ENCODE measurements at places on chromosomes 3 and 15.

GRCh38 chr15:89998141-89998661 lies 2.9 kb upstream of the ZNF710 start:
- no peak for DNase-seq

GRCh38 chr3:193885832-193886231 lies 250.1 kb upstream of the HES1 start:
- no peak for DNase-seq

DNA sequence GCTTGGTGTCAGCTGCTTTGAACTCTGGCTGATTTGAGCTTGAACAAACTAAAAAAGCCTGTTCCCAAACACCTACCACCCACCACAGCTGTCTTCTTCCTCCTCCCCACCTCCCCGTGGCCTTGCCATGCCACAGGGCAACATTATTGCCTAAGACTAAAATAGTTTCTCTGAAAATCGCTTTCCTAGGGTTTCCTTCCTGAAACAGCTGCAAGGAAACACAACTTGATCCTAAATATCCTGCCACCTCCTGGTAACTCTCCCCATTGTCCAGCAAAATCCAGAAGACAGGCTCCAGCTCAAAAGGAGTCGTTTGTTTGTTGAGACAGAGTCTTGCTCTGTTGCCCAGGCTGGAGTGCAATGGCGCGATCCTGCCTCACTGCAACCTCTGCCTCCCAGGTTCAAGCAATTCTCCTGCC lies 193.9 kb upstream of the TPM1 start:
- DNase-seq = no peak

GRCh38 chr15:88542342-88542733 lies 4.1 kb downstream of the DET1 start:
- DNase-seq = no peak

DNA sequence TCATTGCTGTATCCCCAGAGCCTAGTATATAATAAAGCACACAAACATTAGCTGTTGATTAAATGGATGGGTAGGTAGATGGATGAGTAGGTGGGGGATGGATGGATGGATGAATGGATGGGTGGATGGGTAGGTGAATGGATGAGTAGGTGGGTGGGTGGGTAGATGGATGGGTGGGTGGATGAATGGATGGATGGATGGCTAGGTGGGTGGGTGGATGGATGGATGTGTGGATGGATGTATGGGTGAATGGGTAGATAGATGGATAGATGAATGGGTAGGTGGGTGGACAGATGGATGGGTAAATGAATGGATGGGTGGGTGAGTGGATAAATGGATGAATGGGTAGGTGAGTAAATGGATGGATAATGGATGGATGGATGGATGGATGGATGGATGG lies 30.2 kb upstream of the NSMCE3 start:
- DNase-seq = no peak

DNA sequence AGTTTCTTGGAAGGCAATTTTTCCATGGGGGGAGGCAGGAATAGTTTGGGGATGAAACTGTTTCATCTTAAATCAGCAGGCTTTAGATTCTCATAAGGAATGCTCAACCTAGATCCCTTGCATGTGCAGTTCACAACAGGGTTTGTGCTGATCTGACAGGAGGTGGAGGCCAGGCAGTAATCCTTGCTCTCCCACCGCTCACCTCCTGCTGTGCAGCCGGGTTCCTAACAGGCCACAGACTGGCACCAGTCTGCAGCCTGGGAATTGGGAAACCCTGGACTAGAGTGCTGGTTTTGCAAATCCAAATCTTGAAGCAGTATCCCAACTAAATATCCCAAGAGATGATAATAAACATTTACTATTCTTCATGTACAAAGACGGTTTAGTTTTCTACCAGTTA lies 256.3 kb upstream of the TMCO5A start:
- DNase-seq = no peak

DNA sequence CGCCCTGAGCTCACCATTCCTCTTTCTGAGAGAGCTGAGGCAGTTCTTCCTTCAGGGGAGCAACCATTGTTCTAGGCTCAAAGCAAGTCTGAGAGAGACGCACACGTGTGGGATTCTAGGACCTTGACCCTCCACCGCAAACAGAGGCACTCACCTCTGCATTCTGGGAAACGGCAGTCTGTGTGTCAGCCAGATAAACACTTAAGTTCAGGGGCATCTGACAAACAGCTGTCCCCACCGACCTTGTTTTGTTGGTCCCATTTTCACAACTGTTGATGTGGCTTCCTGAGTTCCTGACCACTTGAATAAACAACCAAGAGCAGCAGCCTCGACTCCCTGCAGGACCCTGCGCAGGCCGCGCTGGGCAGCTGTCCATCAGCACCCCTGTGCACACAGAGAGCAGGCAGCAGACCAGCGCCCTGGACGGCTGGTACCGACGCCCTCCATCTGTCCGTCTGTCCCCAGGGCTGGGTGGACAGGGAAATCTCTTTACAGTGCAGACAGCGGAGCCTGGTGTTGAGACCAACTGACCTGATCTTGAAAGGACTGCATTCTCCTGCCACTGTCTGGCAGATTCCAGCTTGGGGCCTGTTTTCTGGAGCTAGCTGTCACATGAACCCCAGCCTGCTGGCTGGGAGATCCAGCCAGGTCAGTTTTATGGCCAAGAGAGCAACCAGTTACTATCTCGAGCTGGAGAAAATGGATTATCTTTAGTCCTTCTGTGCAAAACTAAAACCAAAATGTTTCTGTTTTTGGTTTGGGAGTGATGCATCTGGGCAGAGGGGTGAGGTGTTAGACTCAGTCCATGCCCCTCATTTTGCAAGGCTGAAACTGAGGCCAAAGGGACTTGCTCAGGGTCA lies 64.2 kb downstream of the FAM43A start:
- DNase-seq = no peak

- DNase-seq = no peak
Observed at GRCh38 chr15:95327661-95328060, 1002.8 kb upstream of the NR2F2 start.

GRCh38 chr3:30319713-30320112 lies 286.7 kb upstream of the TGFBR2 start:
- DNase-seq = no peak

DNA sequence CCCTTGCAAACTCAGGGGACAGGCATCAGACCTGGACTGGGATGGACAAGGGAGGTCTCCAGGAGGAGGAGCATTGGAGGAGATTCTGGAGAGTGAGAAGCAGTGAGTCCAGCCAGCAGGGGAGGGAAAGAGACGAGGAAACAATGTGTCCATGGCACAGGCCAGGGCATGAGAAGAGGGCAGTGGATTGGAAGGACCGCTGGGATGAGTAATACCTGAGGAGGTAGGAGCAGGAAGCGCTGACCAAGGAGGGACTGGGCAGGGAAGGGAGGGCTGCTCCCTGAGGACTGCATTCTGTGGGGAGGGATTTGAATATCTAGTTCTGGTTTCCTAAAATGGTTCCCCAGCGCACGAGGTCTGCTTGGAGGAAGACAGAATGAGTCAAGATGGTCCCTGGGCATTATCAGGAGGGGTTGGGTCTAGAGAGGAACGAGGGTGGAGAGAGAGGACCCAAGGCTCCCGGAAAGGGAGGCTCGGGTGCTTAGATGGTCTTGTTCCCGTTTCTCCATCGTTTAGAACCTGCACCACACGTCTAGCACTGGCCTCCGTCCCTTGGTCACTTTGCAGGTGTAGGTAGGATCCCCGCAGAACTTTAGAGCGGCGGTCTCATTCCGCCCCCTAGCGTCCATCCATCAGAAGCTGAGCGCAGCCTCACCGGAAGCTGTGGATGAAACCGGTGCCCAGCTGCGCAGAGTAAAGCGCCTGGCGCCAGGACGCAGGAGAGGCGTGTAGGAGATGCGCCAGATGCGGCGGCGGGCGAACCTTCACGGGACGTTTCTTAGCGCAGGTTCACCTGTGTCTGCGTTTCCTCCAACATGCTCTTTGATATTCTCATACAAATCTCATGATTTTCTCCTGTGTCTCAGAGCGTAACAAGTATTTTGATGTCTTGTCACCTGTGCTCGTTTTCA lies 190.7 kb upstream of the NDN start:
- no peak for DNase-seq

GRCh38 chr3:114528517-114528916 lies 234.7 kb downstream of the TIGIT start:
- no peak for DNase-seq

All from thoracic aorta (tissue), 2 donors.